ENCODE measurements at places on chromosomes 13 and 19.

DNA sequence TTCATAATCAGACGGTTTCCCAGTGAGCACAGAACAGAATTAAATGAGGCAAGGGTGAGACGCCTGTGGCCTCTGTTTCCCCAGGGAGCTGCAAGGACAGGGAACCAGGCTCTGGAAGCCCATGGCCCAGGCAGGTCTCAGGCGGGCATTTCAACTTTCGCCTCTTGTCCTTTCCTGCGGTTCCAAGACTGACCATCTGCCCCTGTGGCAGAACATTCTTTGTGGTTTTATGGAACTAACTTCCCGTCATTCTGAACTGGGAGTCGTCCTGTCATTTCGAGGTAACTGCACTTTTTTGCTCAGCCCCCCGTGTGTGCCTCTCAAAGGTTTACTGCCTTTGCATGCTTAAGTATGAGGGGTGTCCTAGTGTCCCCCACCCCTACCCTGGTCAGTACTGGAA is 70.9 kb downstream of the KL start:
- no peak for DNase-seq

DNA sequence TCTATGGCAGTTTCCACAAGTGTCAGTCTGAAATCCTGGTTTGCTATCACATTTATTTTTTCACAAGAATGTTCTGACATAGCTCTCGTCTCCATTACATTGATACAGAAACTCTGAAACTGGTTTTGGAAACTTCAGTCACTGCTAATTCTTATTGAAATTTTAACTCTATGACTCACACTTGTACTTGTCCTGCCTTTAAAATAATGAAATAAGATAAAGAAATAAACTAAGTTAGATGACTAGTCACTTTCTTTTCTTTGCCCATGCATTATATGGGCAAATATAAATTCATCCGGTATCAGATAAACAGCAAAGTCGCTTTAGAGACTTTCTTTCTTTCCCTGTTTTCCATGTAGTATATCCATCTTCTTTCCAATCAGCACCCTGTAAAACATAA is 257.5 kb downstream of the PCDH9 start:
- no peak for DNase-seq

DNA sequence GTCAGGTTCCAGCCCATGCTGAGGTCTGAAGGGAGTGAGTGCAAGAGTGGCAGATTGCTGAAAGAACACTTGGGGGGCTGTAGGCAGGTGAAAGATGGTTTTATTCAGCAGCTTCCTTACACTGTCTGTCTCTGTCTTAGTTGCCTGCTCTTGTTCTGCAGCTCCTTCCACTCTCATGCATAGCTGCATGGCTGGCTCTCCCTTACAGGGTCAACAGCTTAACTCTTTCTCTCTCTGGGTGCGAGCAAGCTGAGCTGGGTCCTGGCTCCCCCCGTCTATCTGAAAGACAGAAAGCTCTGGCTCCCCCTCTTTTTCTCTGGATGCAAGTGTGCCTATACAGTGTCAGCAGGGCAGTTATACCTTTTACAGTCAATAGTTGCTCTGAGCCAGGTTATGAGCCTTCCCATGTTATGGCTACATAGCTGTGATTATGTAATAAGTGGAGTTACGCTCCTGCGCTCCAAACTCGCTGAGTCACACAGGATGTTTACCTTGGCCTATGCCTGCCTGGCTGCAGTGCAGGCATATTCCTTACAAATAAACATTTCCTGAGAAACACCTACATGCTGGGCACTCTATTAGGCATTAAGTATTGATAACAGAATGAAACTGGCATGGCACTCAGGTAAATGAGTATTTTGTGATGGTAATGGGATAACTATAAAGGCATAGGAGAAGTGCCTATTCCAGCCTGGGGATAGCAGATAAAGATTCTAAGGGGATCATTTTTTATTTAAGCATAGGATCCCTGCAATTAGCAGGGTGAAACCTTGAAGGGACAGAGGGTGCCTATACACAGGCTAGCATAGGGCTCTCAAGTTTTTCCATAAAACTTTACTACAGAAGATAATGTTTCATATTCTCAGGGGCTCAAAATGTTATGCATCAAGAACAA is 826.9 kb upstream of the PCDH9 start:
- no peak for DNase-seq

DNA sequence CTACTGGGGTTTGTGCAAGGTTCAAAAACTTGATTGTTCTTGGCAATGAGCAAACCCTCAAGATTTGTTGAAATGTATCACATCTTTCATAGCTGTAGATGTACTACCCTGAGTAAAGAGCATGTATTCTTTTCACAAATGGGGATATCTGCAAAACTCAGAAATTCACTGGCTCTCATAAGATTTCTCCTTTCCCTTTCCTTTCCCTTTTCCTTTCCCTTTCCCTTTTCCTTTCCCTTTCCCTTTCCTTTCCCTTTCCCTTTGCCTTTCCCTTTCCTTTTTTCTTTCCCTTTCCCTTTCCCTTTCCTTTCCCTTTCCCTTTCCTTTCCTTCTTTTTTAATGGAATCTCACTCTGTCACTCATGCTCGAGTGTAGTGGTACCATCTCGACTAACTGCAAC is 69.1 kb downstream of the FNDC3A start:
- DNase-seq = no peak

DNA sequence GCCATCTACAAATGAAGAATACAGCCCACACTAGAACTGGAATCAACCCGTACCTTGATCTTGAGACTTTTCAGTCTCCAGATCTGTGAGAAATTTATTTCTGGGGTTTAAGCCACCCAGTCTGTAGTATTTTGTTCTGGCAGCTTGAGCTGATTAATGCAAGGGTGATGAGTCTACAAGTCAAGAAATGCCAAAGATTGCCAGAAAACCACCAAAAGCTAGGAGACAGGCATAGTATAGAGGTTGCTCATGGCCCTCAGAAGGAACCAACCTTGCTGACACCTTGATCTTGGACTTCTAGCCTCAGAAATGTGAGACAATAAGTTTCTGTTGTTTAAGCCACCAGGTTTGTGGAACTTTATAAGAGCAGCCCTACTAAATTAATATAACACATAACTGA is 428.2 kb upstream of the KLF12 start:
- DNase-seq = no peak

GRCh38 chr13:97539651-97540610 is 106.0 kb downstream of the RAP2A start:
- DNase-seq = no peak

- no peak for DNase-seq
Measured at GRCh38 chr13:25192052-25192451, 20.0 kb upstream of the AMER2 start.

DNA sequence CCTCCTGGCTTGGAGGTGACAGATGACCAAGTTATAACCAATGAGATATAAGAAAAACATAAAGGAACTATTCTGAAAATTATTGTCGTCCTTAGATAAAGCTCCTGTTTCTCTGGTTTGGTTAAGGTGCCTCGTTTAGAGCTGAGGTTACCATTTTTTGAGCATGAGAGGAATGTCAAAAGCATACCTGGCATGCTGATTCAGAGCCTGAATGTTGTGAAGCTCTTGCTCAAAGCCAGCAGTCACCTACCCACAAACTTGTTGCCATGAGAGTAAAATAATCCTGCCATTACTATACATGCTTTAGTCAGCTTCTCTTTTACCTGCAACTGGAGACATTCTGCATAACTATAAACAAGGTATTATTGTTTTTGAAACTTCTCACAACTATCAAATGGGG is 1116.2 kb downstream of the DIAPH3 start:
- DNase-seq = no peak

DNA sequence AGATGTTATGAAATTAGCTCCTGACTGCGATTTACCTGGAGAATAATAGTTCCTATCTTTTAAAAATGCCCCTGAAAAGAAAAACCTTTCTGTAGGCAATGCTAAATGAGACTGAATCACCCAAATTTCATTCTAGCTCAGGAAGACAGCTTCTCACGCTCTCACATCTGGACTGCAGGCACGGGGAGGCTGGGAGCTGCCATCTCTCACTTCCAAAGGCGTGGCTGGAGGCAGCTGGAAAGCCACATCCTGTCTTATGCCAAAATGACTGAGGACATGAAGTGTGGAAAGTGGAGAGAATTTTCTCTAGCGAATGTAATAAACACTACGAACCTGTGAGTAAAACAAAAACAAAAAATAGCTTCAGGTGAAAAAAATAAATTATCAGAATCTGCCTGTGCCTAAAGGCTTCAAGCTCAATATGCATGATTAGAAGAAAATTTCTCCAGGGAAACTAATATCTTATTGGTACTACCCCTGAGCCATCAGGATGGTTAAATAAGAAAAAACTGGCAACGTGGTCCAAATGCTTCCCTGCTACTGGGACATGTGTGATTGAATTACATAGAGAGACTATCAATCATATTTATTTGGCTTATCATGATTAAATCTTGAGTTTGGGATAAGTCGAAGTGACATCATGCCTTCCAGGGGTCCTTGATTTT is 58.1 kb upstream of the UBL3 start:
- no peak for DNase-seq

DNA sequence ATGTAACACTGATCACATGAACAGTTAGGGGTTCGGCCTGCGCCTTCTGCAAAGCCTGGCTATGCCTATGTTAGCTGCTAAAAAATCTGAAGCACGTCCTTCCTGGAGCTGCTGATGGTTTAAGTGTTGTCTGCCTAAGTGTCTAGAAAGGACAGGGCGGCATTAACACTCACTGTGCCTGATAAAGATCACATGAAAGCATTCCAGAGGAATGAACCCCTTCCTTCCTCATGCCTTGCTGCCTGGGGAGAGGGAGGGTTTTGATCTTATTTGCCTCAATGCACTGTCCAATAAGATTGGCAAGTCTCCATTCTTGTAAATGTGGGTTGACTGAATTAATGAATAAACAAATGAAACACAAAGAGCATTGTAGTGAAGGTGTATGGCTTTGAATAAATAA is 5.2 kb downstream of the DOCK9 start:
- DNase-seq = peak; percentile 75

DNA sequence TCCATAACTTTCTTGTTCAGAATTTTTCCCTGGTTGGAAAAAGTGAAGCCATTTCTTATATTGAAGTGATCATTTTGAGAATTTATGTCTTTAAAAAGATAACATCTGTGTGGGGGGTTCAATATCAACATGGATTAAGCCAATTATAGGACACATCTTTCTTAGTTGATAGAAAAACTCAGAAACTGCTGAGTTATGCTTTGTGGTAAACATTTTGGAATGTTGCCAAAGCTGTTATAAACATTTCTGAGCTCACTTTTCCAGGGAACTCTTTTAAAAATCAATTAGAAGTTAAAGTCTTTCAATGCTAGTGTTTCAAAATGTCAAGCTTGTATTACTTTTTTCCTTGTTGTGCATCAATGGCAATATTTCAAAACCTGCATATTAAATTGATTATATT is 248.8 kb downstream of the DACH1 start:
- no peak for DNase-seq

DNA sequence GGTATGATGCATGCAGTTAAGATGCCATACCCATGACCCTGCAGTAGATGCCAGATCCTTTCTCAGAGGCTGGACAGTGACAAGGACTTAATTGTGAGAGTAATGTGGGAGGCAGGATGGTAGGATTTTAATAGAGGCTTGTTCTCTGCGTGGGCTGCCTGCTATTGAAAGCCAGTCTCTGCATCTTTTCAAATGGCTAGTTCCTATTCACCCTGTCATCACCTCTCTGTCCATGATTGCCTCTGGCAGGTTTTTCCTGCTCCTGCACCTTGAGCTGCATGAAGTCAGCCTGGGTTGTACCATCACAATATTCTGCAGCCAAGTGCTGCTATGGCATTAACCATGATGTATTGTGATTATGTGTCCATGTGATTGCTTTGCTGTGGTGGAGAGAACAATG is 440.5 kb downstream of the ITGBL1 start:
- no peak for DNase-seq

DNA sequence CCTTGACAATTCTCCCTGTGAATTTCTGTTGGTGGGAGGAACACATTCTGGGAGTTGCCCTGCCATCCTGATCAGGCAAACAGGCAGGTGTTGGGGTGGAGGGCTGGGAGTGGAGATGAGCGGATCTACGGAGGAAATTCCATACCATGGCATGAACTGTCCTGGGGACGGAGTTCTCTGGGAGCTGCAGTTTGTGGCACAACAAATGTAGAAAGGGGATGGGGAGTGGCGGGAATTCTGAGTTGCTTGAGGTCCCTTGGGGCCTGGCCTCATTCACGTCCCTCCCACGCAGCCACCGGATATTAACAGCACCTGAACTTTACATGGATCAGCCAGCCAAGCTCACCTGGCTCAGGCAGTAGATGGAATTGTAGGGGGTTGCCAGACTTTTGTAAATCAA is 70.0 kb downstream of the CHST8 start:
- no peak for DNase-seq
